ENCODE measurements at places on chromosomes 3 and 15.

DNA sequence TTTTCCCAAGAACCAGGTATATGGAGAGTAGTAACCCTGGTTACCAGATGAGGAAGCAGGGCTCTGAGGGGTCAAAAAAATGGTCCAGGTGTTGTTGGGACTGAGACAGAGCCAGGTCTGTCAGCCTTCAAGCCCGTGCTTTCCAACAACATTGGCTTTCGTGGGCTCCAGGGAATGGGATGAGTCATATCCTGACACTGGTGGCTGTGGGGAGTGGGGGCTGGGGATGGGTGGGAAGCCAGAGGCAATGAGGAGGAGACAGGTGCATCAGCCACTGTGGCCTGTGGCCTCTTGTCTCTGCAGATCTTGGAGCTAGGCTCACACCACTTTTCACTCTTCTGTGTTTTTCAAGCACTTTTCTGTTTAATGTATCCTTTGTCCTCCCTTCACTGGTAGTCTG, 38.2 kb downstream of the CORO2B start:
- no peak for DNase-seq

GRCh38 chr3:50607271-50608091, 4.1 kb downstream of the CISH start:
- no peak for DNase-seq

- no peak for DNase-seq
These were observed 195.9 kb downstream of the FOXP1 start for GRCh38 chr3:71387586-71387985.

DNA sequence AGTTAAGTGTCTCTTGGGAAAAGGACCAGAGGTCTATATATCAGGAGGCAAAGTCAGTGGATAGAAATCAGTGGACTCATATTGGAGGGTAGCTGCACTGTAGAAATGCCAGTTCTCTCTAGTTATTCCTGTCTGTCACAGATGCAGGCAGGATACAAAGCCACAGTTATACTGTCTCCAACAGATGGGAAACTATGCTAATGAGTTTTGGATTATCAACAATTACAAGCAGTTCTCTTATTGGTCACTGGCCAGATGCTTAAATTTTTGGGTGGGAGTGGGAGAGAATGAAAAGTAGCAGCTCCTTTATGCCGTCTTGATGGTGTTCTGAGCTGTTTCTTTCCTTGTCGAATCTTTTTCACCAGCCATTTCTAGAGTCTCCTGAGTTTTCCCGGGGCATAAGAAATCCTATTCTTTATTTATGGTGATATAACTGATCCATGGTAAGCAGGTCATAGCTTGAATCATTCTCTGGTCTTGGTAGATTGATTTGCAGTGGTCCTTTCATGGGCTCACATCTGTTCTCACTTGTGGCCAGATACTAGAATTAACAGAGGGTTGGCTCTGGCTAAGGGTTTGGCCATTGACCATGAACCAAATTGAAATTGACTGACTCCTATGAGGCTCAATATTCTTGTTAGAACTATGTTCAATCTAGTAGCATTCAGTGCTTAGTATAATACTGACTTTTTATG, 44.6 kb upstream of the RBMS3 start:
- no peak for DNase-seq

DNA sequence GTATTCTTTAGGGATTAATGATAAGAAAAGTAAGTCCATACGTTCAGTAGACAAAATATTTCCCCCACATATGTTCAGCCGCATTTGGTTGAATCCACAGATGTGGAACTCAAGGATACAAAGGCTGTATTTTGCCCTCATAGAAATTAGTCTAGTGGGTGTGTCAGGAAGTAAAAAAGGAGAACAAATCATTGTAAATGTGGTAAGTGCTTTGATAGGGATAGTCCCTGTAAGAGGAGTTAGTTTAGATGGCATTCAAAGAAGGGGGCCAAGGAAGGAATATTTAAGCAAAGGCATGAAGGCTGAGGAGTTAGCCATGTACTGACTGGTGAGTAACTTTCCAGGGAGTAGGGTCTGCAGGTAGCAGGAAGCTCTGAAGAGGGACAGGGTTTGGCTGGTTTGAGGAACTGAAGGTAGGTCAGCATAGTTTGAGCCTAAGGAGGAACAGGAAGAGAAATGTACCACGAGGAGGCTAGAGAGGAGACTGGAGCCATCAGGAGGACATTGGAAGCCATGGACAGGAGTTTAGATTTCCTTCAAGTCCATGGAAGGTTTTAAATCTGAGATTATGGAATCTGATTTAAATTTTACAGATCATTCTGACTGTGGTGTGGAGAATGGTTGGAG, 98.8 kb downstream of the MME start:
- no peak for DNase-seq

DNA sequence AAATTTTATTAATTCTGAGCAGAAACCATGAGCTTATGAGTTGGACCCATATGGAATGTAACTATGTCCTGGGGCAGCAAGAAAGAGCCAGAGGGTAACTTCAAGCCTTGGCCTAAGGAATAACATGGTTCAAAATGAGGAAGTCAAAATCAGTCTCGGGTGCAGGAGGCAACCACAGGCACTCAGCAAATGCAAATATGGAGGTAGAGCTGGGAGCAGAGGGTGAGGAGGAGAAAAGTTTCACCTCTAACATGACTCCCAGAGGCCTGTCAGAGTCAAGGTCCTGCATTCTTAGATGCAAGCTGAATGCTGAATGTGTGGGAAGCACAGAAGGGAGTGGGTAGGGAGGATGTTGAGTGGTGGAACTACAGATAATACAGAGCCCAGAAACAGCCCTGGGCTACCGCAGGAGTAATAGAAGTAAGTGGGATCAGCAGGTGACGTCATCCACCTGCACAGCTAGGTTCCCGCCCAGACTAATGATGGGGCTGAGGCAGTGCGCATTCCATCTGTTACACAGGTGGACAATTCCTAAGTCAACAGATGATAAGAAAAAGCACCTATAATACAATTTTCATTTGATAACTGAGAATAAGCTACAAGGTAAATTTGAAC, 279.8 kb upstream of the ARRDC4 start:
- DNase-seq = no peak

- no peak for DNase-seq
These were observed 268.4 kb upstream of the ATP11B start for GRCh38 chr3:182524711-182525401.

- no peak for DNase-seq
These were observed 89.9 kb downstream of the IQSEC1 start for GRCh38 chr3:12983319-12983718.

- DNase-seq = no peak
These were observed 102.9 kb downstream of the PDZRN3 start for GRCh38 chr3:73521734-73522336.

DNA sequence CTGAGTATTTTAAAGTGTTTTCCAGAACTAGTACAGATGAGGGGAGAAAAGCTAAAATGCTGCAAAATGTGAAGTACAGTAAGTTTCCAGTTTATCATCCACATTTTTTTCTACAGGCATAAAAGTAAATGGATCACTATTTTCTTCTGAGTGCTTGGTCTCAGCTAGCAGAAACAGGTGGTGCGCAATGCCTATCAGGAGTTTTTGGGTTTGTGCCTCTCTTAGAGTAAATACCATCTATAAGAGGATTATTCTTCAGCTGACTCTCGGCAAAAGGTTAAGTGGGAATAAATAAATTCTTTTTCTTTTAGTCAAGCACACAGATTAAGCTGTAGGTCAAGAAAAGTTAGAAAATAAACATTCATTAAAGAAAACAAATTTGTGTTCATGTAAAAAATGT, 1027.7 kb downstream of the PLOD2 start:
- no peak for DNase-seq

DNA sequence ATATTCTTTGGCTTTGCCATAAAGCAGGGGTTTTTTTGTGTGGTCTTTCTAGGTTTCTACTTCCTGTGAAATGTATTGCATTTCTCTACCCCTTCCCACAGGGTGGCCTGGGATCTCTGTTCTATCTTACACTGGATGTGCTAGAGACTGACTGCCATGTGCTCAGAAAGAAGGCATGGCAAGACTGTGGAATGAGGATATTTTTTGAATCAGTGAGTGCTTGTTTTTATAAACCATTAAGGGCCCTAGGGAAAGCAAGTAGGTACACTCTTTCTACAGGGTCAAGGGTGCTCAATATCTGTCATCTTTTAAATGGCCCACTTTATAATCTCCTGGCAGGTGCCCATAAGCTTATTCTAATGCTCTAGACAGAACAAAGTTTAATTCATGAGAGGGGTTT, 730 bp downstream of the FETUB start:
- DNase-seq = no peak

GRCh38 chr15:44066211-44066827, 128.8 kb downstream of the FRMD5 start:
- no peak for DNase-seq

- no peak for DNase-seq
These were observed 200.3 kb downstream of the ADAMTS17 start for GRCh38 chr15:100141311-100142001.

DNA sequence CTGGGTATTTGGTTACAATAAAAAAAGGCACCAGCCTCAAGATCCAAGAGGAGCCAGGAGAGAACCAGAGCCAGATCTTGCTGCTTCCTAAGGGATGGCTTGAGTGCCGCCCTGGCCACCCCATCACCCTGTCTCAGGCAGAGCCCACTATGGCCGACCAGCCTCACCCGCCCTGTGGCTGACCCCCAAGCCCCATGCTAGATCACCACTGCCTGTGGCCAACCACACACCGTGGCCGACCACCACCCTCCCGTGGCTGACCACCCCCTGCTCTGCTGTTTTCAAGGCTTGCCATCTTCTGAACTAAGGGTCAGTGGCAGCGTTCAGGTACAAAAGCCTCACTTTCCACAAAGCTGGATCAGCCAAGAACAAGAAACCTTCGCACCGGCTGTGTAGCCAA, 12.0 kb downstream of the CSPG5 start:
- no peak for DNase-seq

DNA sequence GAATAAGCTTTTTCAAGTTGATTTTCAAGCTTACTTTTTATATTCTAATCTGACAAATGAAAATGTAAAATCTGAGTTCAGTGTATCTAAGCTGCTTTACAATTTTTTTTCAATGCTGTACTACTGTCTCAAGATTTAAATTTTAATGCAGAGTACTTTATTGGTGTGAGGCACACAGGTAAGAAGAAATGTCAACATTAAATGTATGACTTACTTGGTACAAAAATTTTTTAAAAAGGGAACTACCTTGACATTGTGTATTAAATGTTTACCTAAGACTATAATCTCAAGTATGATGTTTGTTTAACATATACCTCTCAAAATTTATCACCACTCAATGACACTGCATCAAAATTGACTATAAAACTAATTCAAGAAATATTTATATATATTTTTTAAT, 62.7 kb downstream of the NECTIN3 start:
- no peak for DNase-seq

Measured in cerebellar nuclear complex (tissue), 1 donor.